ENCODE measurements at places on chromosomes 5 and 9.

DNA sequence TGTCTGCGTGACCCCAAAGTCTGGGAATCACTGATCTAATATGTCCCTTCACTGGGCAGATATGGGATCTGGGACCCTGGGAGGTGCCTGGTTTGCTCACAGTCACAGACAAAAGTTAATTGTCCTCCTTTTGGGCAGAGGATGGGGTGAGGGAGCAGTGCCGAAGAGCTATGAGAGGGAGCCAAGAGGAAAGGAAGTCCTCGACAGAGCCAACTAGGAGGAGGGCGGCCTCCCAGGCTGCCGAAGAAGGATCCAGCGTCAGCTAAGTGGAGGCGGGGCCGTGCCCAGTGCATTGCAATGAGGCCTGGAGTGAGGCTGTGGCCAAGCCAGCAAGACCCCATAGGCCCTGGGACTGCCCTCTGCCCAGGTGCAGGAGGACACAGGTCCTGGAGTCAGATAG, 11.4 kb downstream of the AIF1L start:
- no peak for DNase-seq

GRCh38 chr5:59186623-59187022, 603.7 kb downstream of the RAB3C start:
- no peak for DNase-seq

GRCh38 chr5:172493002-172493401, 38.7 kb upstream of the SH3PXD2B start:
- no peak for DNase-seq

GRCh38 chr5:58849223-58849622, 266.3 kb downstream of the RAB3C start:
- DNase-seq: no peak

GRCh38 chr5:10761933-10762775, 1.1 kb upstream of the DAP start:
- DNase-seq: no peak

DNA sequence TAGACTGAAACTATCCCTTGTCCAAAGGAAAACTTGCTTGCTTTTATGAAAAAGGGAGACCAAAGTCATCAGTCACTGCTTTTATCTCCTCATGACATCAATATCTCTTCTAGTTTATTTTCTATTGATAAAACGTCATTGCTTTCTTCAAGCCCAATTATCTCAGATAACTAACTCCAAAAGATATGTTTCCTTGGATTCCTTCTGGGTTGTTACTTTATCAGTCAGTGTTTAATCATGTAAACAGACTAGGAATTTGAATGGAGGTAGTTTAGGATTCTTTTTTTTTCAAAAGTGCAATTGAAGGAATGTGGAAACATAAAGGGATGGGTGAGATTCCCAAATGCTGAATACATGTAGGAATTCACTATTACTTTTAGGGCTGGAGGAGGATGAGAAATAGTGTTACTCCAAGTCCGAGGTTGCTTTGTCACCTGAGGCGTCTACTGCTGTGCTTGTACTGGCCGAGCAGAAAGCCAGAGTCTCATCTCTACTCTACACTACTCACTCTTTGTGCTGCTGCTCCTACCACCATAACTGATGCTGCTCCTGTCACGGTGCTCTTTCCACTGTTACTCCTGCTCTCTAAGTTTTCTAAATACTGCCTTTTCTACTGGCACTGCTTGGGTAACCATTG, 1697.1 kb upstream of the NUDT12 start:
- no peak for DNase-seq

DNA sequence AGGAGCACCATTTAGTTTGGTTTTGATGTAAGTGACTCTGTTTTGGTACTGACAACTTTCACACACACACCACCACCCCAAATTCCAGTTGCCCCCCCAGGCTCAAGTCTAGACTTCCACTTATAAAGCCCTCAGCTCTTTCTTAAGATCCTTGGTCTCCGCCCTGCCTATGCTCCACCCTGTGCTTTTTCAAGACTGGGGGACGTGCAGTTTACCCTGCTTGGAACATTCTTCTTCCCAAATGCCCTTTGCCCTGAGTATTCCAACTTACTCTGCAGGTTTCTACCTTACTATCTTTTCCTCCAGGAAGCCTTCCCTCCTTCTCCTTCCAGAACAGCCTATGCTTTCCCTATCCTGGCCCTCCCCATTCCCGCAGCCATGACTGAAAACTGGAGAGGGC, 1.5 kb upstream of the TRIM14 start:
- no peak for DNase-seq

- DNase-seq: no peak
Observed at GRCh38 chr5:41863871-41864486, 6.2 kb downstream of the OXCT1 start.

DNA sequence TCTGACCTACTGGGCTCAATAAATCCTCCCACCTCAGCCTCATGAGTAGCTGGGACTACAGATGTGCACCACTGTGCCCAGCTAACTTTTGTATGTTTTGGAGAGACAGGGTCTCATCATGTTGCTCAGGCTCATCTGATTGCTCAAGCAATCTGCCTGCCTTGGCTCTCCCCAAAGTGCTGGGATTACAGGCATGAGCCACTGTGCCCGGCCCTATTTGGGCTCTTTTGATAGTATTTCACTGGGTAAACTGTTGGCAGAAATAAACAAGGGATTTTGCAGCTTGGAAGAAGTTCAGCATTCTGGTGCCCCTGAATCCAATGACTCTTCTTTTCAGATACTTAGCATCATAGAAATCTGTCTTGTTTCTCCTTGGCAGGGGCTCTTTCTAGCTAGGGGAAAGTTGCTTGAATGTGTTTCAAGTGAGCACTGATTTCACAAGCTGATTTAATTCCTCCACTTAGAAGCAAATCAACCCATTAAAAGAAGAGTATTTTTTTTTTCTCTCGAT, 146.8 kb downstream of the PAPPA start:
- DNase-seq: no peak

DNA sequence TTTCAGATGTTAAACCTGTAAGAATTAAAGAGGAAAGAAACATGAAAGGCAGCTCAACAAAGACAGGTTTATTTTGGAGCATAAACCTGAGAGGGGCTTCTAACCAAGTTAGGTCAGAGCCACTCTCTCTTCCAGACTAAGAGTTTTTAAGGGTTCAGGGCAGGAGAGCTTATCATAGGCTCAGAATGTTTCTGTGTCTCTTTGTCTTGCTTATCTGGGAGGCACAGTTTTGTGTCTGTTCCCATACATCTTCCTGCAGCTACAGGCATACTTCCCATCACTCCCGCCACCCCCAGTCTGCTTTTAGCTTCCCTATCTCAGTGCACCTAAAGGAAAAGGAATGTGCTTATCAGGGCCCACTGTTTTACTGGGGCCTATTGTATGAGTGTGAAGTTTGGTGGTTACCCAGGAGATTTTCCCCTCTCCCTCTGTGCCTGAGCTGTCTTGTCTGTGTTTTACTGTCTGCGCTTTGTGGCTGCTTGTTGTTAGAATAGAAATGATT, 21.9 kb downstream of the CD14 start:
- no peak for DNase-seq

- DNase-seq: no peak
Observed at GRCh38 chr5:127922603-127923002, 161.0 kb upstream of the SLC12A2 start.

GRCh38 chr9:114484854-114485443, 20.3 kb downstream of the WHRN start:
- no peak for DNase-seq

DNA sequence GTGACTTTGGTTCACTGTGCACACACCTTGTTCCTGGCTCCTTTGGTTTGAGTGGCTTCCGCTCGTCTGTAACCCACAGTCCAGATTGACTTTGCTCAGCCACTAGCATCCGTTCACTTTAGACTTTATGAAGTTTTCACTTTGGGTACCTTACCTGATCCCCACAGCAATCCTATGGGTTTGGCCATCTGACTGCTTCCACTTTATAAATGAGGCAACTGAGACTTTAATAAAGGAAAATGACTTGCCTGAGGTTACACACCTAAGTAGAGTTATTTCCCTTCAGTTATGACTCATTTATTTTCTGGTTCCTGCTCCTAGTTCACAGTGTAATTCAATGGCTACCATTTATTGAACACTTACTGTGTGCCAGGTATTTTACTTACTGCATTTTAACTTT, 94.2 kb upstream of the SAP30L start:
- DNase-seq: no peak

DNA sequence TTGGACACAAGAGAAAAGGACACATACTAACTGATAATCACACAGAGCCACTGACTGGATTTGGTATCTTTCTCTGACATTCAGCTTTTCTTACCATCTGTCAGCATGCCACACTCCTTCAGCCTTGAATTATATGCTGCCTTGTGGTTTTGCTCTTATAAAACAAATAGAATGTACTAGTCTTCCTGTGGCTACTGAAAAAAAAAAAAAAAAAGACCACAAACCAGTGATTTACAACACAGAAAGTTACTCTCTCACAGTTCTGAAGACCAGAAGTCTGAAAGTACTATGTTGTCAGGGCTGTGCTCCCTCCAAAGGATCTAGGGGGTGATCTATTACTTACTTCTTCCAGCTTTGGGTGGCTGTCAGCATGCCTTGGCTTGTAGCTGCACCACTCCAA, 82.3 kb downstream of the THBS4 start:
- no peak for DNase-seq

- DNase-seq: no peak
Observed at GRCh38 chr5:153883854-153884611, 154.7 kb downstream of the FAM114A2 start.

GRCh38 chr5:74433896-74434829, 206.4 kb downstream of the ENC1 start:
- no peak for DNase-seq

- no peak for DNase-seq
Observed at GRCh38 chr9:79193001-79193400, 378.8 kb upstream of the TLE4 start.

DNA sequence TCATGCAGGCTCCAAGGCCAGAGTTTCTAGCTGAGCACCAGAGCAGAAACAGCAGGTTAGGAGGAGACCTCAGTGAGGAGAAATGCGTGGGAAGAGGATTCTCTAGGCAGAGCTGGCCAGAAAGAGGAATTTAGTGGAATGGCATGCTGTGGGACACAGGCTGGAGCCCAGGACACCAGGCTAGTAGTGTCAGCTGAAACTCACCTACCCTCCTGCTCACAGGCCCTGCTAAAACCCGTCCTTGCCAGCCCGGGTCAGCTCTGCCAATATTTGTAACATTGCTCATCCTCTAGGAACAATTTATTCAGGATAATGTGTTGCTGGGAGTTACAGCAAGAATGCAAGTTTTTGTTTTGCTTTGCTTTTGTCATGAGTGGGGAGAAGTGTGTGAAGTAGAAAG, 40.2 kb upstream of the AGXT2 start:
- no peak for DNase-seq

DNA sequence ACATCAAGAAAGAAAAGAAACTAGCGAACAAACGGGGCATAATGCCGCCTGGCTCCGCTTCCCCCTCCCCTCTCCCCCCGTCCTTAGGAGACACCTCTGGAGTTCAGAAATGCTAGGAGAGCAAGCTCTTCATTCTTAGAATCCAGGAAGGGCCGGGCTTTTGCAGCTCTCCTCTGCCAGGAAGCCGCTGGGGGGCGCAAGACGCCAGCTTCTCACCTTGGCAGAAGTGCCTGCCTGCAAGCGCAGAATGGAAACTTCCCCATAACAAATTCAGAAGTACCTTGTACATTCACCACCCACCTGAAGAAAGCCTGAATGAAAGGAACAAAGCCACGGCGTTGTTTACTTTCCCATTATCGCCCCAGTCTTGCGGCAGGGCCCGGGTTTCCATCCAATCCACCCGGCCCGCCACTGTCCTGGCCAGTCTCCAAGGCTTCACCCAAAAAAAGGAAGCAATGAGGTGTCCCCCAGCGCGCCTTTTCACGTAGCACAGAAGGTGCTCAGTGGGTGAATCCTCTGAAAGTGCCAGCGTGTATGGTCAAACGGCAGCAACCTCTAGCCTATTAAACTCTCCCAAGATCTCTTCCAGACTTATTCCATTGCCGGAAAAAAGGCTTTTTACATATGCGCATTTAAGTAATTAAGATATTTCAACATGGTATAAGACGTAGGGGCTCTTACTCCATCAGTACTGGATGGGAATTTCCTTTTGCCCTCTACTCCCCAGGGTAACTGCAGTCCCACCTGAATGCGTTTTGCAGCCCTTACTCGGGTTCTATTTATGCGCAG, 1.6 kb upstream of the GADD45G start:
- peak; percentile 73 for DNase-seq

DNA sequence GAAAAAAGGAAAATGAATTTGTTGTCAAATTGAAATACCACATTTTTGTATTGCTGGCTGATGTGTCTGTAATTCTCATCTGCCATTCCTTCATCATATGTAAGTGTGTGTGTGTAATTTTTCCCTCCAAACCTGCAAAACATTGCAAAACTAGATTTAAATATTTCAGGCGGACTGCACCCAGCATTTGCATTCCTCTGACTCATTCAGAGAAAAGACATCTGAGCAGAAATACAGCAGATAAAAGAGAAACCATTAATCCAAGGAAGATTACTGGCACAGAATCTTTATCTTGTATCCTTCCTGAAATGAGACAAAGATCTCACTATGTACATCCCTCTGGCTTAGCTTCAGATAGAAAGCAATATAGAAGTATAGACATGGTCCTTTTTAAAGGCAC, 275.3 kb downstream of the TMEM38B start:
- no peak for DNase-seq

- no peak for DNase-seq
Observed at GRCh38 chr9:3842839-3843238, 317.0 kb upstream of the RFX3 start.

GRCh38 chr9:89600831-89601230, 4.0 kb upstream of the GADD45G start:
- DNase-seq: no peak

DNA sequence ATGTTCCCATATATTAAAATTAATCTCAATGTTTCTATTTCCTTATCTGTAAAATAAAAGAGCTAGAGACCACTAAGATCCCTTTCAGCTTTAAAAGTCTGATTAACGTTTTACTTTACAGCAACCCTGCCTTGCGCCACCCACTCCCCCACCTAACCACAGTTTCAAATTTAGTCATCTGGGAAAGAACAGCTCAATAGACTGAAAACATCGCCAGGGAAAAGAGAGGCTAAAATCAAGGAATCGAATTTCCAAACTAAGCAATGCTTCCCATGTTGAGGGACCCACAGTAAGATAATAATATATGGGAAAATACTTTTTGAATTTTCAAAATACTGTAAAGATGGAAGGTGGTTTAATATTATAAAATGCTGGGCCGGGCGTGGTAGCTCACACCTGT, 6.6 kb downstream of the SAXO1 start:
- DNase-seq: no peak
